ENCODE measurements at places on chromosomes 4 and X. TPM values are rescaled to one million over a fixed set of nuclear protein-coding genes. Genes with fewer than 3 reads are reported as not detected.

Gene IQCM
- not detected for total RNA-seq

Gene EXOC1L
- not detected for total RNA-seq

- DNase-seq: no peak
Observed at GRCh38 chr4:40612831-40613230, 16.8 kb downstream of the RBM47 start.

DNA sequence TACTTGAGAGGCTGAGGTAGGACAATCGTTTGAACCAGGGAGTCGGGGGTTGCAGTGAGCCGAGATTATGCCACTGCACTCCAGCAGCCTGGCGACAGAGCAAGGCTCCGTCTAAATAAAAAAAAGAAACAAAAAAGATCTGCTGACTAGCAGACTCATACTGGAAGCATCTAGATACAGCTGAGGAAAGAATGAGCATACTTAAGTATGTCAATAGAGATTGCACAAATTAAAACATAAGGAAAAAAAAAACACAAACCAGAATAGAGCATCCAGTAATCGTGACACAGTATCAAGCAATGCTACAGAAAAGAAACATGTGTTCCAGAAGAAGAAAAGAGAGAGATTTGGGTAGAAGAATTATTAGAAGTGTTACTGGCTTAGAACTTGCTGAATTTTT, 105.5 kb upstream of the SPOCK3 start:
- no peak for DNase-seq

Gene CSAG2
- total RNA-seq: not detected
